Stimulated activated CD4-positive, alpha-beta T cell treated with anti-CD3 and anti-CD28 coated beads, Interleukin-1b, Interleukin-23, amount 100 ng/mL, for 24 hours (primary cell): ENCODE measurements at places on chromosomes 12 and 14.

DNA sequence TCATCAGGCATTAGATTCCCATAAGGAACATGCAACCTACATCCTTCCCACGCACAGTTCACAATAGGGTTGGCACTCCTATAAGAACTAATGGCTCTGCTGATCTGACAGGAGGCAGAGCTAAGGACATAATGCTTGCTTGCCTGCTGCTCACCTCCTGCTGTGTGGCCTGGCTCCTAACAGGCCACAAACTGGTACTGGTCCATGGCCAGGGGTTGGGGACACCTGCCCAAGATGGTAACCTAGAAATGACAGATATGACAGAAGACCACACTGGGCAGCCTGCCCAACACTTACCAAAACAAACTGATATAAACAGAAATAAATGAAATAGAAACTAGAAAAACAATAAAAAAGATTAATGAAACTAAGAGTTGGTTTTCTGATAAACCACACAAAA lies 325.6 kb downstream of the SEC23A start:
- DNase-seq, result no peak

- DNase-seq, result no peak
These were observed 87.5 kb upstream of the MON2 start for GRCh38 chr12:62379026-62379722.

GRCh38 chr14:25833341-25834126 lies 764.3 kb downstream of the NOVA1 start:
- no peak for DNase-seq

DNA sequence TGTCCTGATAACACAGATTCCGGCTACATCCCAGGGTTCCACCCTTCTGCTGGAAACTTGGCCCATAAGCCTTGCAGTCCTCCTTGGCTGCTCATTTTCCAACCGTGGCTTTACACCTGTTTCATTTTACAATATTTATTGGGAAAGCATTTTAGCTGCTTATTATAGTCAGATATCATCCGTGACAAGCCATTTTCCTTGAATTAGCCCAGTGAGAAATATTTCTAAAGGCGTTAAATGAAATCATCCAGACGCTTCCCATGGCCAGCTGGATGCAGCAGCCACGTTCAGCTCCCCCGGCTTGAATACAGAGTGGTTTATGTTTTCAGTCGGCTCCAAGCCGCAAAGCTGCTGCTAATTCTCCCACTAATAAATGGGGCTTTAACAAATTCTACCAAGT lies 245.0 kb upstream of the PELI2 start:
- DNase-seq, result no peak

- DNase-seq, result no peak
These were observed 638.3 kb upstream of the TMEM132C start for GRCh38 chr12:127628645-127629044.

- no peak for DNase-seq
These were observed 479.4 kb upstream of the NOVA1 start for GRCh38 chr14:27077214-27077613.

DNA sequence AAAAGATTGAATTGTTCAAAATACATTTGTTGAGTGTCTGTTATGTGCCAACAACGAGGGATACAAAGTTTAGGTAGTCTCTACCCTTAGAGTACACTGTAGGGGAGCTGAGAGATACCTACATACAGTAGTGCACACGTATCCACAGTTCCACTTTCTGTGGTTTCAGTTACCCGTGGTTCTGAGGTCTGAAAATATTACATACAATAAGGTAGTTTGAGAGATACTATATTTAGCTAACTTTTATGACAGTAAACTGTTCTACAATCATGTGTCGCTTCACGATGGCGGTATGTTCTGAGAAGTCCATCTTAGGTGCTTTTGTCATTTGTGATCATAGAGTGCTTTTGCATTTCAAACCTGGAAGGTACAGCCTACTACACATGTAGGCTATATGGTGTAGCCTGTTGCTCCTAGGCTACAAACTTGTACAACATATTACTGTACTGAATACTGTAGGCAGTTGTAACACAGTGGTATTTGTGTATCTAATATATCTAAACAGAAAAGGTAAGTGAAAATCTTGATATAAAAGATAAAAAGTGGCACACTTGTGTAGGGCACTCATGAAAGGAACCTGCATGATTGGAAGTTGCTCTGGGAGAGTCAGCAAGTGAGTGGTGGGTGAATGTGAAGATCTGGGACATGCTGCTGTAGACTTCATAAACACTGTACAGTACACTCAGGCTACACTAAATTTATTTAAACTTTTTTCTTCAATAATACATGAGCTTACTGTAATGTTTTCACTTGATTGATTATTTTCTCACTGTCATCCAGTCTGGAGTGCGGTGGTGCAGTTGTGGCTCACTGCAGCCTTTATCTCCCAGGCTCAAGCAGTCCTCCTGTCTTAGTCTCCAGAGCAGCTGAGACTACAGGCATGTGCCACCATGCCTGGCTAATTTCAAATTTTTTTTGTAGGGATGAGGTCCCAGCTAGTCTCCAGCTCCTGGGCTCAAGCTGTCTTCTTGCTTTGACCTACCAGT lies 4.0 kb downstream of the CPSF6 start:
- no peak for DNase-seq

GRCh38 chr14:53894456-53894855 lies 62.2 kb downstream of the BMP4 start:
- no peak for DNase-seq

GRCh38 chr12:10165421-10165820 lies 6.5 kb downstream of the OLR1 start:
- DNase-seq, result no peak

DNA sequence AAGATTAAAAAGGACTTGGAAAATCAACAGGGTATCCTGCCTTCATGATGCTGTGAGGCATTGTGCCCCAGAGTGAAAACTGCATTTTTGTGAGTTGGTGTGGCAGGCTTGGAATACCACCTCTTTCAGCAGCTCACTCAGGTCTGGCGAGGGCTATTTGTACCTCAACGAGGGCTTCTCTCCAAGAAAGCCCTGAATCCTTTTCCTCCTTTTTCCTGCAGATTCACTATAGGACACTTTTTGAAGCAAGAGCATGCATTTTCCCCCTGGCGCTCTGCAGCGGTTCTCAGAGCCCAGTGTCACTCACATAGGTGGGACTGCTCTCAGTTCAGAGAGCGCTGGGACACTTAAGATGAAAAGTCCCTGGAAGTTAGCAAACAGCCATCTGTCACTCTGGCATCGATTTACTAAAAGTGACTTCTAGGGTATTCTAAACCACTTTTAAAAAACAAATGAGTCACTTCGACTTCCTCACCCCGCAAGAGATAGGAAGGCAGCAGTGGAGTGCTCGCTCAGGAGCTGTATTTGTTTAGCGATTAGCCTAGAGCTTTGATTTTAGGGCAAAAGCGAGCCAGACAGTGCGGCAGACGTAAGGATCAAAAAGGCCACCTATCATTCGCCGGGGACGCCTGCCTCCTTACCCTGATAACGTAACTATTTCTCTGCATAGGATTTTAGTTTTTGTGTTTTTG lies 782 bp upstream of the LGR5 start:
- no peak for DNase-seq

DNA sequence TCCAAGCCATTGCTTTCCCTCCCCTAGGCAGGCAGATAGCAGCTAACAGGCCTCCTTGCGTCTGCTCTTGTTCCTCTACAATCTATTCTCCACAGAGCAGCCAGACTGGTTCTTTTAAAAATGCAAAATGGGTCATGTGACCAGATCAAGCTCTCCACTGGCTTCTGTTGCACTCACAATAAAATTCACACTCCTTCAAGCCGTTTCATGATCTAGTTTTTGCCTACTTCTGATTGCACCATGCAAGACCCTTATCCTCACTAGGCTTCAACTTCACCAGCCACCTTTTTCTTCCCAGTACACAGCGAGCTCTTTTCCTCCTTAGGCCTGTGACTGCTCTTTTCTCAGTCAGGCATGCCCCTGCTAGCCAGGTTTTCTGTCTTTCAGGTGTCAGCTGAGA lies 6.1 kb upstream of the KRAS start:
- no peak for DNase-seq

DNA sequence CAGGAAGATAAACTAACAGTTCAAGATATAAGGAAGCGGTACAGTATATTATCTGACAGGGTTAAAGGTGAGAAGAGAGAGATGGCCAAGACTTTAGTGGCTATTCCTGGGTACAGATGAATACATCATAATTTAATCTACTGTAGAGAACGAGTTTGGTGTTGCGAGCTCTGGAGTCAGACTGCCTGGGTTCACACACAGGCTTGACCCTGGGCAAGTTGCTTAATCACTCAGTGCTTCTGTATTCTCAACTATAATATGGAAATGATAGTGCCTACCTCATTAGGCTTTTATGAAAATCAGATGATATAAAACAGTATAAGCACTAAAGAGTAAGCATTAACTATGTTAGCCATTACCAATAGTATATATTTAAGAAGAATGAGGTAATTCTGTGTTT lies 3.5 kb downstream of the PPM1H start:
- DNase-seq, result no peak

DNA sequence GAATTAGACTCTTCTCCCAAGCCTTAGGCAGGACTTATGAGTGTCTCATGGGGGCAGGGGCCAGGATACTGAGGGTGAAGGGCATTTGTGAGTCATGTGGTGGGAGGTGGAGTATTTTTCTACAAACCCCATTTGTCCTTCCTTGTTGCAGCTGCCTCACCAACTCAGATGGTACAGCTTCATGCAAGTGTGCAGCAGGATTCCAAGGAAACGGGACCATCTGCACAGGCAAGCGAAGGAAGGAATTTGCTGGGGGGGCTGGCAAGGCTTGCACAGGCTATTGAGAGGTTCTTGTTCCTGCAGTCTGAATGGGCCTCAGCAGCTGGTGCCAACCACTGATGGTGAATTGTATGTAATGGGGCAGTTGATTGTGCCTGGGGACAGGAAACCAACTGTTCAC lies 125.1 kb downstream of the STAB2 start:
- DNase-seq, result no peak

DNA sequence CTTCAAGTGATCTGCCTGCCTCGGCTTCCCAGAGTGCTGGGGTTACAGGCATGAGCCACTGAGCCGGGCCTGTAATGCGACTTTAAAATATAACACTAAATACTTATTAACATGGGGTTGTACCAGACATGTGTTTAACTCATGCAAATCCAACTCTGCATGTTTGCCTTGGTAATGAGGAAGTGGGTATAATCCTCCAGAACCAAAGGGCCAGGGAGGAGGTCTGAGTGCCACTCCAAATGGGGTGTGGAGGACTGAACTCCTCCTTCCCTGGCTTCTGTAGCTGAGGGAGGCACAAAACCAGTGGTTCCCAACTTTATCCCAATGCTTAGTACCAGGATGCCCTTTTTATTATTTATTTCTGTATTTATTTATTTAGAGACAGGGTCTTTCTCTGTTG lies 61.6 kb upstream of the MED13L start:
- no peak for DNase-seq

- no peak for DNase-seq
These were observed 21.8 kb upstream of the FBXO34 start for GRCh38 chr14:55249423-55249822.

- no peak for DNase-seq
These were observed 120.7 kb upstream of the PTPRB start for GRCh38 chr12:70757830-70758493.

DNA sequence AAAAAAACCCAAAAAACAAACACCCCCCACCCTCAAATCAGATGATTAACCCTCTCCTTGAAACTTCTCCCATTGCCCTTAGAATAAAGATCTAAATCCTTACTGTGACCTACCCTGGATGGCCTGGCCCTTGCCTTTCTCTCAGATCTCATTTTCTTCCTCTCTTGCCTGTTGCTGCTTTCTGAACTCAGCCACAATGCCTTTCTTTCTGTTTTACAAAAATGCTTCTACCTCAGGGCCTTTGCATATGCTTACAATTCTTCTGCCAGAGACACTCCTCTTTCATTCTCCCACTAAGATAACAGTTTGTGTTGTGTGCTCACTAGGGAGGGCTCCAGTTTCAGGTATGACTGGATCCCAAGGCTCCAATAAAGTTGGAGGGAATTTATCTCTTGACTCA lies 108.3 kb downstream of the PTPN11 start:
- DNase-seq, result no peak
